RWPE1 (cell line): ENCODE measurements at places on chromosomes 16 and 17.

GRCh38 chr16:11673091-11674000, 5.1 kb downstream of the SNN start:
- DNase-seq = no peak

DNA sequence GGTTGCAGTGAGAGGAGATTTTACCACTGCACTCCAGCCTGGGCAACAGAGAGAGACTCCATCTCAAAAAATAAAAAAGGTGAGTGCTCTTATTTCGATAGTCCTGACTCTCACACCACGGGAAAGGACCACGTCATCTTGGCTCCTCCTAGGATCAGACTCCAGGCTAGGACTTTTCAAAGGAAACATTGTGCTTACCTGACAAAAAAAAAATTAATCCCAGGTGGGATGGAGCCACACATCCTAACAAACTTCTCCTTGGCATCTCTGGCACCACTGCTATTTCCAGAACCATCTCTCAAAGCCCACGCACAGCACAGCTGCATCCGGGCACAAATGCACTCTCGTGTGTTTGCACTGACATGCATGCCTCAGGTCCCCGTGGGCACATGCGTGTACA, 262.4 kb downstream of the ENGASE start:
- DNase-seq = no peak

- peak; percentile 36 for DNase-seq
These were observed 18.1 kb downstream of the KCNJ2 start for GRCh38 chr17:70187383-70187782.

DNA sequence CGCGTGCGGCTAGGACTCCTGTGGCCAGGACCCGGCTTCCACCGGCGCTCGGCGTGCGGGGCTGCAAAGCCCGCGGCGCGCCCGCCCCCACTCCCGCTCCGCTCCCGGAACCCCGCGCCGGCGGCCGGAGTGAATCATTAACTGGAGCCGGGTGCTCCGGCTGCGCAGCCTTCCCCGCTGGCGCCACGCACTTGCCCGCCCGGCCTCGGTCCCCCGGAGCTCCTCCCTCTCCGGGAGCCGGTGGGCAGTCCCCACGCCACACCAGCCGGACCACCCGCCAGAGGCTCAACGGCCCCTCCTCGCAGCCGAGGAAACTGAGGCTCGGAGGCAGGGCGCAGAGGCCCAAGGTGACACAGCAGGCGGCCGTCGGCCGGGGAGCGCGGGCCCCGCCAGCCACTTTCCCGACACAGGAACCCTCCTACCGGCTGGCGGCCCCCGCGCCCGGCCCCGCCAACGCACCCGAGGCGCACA, 580 bp downstream of the BCAR1 start:
- DNase-seq = peak; percentile 67

- no peak for DNase-seq
These were observed 28.5 kb downstream of the ARHGAP17 start for GRCh38 chr16:24986512-24987303.

- no peak for DNase-seq
These were observed 583.1 kb upstream of the SALL1 start for GRCh38 chr16:51734220-51734619.

DNA sequence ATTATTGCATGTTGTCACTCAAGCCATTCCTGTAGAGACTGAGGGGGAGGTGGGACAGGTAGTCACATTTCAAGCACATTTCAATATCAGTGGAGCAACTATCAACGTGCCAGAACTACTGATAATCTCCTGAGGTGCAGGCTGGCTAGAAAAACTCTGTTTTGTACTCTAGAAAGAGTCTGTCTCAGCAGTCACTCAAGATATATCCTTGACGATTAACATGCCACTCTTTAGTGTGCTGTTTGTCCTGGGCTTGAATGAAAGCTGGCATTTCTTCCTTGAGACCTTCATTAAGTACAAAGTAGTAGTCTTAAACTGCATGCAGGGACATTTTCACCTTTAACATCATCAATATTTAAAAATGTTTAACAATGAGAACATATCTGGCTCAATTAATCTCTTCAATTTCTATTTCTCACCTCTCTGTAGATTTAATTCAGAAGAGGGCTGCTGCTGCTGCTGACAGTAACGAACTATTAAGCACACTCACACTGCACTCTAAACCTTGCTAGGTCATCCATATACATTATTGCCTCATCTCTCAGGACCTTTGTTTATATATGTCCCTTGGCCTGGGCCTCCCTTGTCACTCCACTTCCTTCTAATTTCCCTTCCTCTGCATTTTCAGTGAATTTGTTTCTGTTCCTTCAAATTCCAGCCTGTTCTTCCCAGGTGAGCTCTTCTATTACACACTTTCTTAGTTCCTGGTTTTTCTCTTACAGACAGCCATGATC, 412.0 kb downstream of the HAPSTR1 start:
- no peak for DNase-seq

DNA sequence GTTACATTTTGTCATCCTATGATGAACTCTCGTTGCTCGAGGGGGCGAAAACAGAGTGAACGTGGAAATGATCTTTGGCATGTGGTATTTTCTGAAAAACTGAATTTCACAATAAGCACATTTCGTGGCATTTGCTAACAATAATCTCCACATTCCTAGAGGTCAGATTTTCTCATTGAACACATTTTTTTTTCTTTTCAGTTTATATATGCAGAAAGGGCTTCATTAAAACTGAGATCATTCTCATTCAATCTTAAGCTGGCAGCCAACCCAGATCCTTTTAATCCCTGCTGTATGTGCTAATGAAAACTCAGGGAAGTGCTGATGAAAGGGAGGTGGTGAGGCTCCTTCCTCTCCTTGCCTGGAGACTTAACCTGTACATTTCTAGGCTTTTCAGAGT, 52.6 kb downstream of the PRKCA start:
- DNase-seq = no peak

- DNase-seq = no peak
These were observed 15.4 kb downstream of the NECAB2 start for GRCh38 chr16:83983491-83983890.

DNA sequence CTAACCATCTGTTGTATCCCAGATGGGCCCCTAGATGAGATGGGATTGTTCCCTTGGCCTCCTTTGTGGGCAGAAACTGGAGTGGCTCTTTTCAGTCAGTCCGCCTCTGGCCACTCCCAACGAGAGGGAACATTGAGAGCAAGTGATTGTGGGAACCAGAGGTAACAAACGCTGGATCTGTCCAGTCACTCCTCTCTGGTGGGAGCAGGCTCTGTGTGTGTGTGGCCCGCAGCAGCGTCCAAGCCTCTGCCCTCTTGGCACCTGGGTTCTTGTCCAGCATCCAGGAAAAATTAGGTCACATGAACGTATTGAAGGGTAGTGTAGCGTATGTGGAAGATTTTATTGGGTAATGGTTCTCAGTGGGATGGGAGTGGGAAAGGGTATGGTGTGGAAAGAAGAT, 101.9 kb upstream of the COX10 start:
- no peak for DNase-seq

DNA sequence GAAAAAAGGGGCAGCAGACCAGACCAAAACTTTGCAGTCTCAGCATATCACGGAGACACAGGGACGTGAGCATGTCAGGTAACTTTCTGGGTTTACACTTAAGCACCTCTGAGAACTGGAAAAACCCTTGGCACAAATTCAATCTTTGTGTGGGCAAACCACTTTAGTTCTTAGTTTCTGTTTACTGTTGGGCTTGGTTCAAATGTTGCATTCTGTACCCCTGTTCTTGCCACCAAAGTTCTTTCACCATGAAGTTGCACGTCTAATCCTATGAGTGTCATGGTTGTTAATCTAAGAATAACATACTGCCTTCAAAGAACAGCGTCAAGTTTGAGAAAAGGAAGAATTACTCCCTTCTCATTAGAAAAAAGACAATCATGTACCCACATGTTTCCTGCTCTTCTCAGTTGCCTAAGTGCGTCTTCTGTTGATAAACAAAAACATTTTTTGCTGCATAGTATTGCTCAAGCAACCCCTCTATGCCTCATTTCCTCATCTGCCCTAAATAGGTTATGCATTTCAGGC, 11.6 kb downstream of the KRT33A start:
- DNase-seq = peak; percentile 17

DNA sequence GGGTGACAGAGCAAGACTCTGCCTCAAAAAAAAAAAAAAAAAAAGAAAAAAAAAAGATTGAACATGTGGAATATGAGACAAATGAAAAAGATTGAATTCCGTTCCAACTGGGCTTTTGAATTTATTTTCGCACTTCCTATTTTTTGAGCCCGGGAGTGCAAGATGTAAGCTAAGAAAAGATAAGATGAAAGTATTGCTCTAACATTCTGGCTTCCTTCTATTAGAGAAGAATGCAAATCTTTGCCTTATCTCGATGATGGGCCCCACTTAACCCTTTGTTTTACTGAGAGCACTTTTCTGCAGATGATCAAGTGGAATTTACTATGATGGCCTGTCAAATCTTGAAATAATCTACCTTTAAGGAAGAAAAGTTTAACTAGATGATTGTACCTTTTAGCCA, 96.3 kb downstream of the WWOX start:
- no peak for DNase-seq

- DNase-seq = no peak
These were observed 5.1 kb downstream of the GDPD3 start for GRCh38 chr16:30108059-30108850.

- peak; percentile 89 for DNase-seq
These were observed 3.3 kb upstream of the NHERF2 start for GRCh38 chr16:2023092-2024031.

DNA sequence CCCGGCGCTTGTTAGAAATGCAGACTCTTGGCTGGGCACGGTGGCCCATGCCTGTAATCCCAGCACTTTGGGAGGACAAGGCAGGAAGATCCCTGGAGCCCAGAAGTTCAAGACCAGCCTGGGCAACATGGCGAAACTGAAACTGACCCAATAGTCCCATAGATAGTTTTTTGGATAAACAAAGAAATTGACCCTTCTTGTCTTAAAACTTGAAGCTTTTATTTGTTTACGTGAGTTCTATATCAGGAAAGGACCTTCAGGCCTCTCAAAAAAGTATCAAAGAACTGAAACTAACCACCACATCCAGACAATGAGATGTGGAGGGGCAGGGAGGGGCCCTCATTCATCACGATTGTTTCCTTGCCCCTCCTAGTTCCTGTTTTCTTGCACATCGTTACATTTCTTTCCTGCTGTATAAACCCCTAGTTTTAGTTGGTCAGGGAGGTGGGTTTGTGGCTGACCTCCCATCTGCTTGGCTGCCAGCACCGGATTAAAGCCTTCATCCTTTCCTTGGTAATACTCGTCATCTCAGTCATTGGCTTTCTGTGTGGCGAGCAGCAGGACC, 29.9 kb upstream of the PRM1 start:
- no peak for DNase-seq

DNA sequence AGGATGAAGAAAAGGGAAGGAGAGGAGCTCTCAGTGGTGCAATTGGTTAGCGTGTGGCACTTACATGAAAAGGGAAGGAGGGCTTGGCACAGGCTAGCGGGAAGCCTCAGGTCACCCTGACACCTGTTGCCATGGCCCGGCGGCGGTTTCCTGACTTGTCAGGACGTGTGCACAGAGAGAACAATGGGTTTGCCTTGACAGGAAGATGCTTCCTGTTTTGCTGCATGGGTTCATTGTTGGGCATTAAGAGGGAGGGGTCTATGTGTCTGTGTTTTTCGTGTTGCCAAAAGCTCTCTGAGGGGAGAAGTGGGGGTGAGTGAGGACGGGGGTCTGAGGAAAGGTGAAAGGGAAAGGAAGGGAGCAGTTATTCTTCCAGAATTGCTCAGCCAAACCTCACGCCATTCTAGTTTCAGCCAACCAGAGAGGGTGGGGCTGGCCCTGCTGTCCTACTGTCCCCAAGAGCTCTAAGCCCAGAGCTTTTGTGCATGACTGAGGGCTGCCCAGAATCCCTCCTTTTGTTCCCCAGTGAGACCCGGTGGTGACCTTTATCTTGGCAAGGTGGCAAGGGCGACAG, 17.1 kb upstream of the CCR7 start:
- DNase-seq = peak; percentile 73

- DNase-seq = no peak
These were observed 9.3 kb downstream of the TACO1 start for GRCh38 chr17:63609816-63610573.

GRCh38 chr17:41629316-41629715, 4.9 kb upstream of the KRT17 start:
- no peak for DNase-seq

DNA sequence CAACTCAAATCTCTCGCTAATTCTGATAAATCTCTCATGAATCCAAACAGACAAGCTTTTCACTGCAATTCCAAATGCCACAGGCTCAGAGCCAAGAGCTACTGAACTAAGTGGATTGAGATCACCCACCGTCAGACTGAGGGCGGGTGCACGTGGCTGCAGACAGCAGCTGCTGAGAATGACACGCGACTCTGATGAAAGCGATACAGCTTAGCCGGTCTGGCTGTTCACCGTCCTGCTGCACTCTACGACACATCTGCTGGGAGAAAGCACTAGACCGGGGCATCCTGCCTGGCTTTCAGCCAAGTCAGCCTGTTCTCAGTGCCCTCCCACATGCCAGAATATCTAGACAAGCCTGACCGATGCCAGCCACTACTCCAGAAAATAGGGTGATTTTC, 42.6 kb downstream of the KLHDC4 start:
- DNase-seq = no peak

DNA sequence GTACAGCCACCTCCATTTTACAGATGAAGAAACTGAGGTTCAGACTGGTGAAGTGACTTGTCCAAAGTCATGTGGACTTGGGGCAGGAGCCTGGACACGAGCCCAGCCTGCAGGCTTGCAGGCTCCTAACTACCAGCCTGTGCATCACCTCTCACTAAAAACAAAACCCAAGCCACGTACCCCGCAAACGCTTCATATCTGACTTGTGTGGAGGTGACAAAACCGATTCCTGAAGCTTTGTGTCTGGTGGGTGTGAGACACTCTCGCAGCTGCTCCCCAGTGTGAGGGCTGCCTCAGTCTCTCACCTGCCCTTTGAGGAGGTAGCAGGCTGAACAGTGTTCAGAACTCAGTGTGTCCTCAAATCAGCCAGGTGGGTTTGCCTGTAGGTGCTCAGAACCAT, 8.4 kb downstream of the HNF1B start:
- DNase-seq = no peak

DNA sequence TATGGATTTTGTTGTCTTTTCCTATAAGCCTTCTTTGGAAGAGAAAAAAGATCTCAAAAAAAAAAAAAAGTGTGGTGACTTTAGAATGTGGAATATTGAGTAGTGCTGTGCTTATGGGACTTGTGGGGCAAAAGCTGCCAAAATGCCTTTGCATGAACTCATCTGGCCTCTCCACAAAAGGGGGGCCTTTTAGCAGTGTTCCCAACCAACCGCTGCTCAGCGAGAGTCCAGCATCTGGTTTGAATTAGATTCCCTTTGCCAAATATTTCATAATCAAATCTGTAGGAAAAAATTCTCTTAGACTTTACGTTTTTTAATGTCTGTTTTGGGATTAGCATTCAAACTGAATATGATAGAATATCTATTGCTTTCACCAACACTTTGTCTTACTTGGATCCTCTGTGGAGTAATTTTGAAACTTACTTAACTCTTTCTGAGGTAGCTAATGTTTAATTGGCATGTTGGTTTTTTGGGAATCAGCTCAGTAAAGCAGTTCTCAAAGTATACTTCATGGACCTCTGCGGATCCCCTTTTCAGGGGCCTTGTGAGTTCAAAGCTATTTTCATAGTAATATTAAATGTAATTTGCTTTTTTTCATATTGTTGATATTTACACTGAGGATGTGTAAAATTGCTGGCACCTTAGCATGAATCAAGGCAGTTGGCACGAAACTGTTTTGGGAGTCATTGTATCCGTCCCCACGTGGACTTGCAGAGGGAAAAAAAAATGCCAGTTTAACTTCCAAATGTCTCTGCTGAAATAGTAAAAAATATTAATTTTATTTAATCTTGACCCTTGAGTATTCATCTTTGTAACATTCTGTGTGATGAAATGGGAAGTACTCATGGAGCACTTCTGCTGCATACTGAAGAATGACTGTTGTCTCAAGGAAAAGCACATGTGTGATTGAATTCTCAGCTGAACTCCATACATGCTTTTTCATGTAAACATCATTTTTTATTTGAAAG, 34.7 kb upstream of the VPS4A start:
- no peak for DNase-seq
